ENCODE measurements at places on chromosomes 12 and 14. TPM values are rescaled to one million over a fixed set of nuclear protein-coding genes. Genes with fewer than 3 reads are reported as not detected.

The DPPA3 gene
- total RNA-seq = not detected

DNA sequence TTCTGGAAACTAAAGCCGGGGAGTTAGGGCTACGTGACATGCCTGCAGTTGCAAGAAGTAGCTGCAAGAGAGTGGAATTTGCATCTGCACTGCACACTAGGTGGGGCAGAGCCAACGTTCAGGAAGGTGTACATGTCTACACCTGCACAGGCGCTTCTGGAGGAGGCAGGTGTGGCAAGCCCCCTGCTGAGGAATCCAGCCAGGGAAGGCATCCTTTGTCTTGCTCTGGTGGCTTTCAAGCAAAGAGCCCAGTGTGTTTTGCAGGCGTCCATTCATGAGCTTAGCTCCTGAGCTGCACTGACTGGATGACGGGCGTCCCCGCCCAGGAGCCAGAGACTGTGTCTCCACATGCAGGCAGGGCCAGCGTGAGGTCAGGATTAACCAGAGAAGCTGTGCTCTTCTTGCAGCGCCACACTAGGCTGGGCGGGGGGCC, 116.3 kb downstream of the ZFP36L1 start:
- DNase-seq = no peak

DNA sequence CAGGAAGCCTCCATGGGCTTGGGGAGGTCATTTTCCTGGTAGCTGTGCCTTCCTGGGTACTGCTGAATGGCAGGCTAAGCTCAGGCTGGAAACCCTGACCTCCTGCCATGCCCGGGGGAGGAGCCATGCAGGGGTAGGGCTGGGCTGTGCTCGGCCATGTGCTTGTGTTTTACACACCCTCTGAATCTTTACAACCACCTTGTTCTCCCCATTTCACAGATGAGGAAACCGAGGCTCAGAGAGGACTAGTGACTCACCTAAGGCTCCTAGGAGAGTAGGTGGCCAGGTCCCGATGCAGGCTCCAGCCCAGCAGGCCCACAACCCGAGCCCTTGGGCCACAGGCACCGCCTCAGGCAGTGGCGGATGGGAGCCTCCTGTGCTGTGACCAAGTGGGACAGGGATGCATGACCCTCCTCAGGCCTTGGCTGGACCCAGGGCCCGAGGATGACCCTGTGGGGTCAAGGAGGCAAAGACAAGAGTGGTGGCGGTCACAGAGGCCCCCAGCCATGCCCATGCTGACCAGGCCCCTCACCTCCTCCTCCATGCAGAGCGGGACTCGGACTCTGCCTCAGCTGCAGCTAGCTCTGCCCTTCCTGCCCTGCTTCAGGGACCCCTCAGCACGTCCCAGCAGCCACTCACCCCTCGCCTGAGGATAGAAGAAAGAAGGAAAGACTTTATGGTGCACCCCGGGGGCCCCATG, 136.1 kb downstream of the CALM1 start:
- DNase-seq = no peak

- no peak for DNase-seq
Measured at GRCh38 chr14:71739273-71739990, 192.8 kb upstream of the RGS6 start.

The SPTB gene
- total RNA-seq = 2.2 TPM

The SPATA7 gene
- total RNA-seq = 3.2 TPM

- no peak for DNase-seq
Measured at GRCh38 chr14:96231526-96232130, 24.4 kb upstream of the BDKRB1 start.

The KCNA5 gene
- not detected for total RNA-seq

The TUNAR gene
- total RNA-seq = 0.34 TPM

GRCh38 chr12:43308776-43309175, 243.2 kb downstream of the ADAMTS20 start:
- no peak for DNase-seq
